ENCODE measurements at places on chromosomes 3 and 15.

DNA sequence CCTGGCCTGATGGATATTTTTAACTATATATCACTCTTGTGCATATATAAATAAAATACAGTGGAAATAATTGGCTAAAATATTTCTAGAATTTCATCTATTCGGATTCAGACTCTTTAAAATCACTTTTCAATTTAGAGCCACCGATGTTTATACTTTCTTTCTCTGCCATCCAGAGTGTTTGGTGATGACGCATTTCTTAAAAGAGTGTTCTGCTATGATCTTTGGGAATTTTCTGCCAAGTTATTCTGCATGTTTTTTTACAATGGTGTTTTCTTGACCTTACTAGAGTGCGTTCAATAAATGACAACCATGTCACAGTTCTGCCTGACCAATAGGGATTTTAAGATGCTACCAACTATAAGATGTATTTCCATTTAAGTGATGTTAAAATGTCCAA is 30.2 kb downstream of the PPP2R3A start:
- DNase-seq: no peak

- DNase-seq: no peak
Observed at GRCh38 chr3:150094150-150094933, 123.6 kb upstream of the PFN2 start.

DNA sequence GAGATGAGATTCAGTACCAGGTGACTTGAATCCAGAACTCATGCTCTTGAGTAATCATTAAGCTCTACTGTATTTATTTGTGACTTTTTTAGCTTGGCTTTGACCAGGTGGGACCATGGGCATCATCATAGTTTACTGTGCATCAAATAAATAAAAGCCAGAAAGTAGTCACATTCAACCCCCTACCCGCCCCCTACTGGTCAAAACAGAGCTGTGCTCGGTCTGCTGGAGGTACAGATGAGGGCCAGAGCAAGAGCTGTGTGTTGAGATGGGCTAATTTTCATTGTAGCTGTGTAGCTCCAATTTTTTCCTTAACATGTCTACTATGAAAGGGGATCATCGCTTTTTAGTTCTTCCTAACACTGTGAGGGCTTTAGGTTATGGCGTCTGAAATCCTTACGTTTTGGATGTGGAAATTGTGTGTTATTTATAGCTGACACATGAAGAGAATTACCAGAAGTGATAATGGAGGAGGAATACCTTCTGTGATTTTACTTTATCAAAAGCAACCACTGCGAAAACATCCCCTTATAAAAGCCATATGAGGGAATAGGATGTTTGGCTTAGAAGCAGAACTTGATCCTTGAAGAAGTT is 375.1 kb downstream of the PTPRG start:
- no peak for DNase-seq

DNA sequence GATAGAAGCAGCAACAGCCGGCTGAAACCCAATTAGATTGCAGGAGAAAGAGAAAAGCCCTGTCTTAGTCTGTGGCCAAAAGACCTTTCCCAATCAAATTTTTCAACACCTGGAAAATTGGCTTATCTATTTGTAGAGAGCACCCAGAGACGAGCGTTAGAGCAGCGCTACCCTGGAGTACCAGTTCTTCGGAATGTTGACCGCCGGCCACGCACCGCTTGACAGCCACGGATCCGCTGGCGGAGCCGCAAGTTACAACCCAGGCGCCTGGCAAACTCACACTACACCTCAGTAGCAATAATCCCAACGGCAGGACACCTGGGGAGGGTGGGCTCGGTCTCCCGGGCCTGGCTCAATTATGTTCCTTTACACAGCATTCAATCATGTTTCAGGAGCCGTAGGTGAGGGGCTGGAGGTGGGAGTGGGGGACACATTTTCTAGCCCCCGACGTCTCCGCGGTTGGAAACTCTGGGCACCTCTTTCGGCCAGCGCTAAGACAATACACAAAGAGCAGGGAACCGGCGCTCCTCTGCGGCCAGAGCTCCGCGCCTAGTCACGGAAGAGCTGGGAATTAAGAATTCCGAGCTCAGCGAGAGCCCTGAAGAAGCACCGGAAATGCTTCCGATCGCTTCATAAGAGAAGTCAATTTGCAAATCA is 1.2 kb downstream of the MB21D2 start:
- no peak for DNase-seq

DNA sequence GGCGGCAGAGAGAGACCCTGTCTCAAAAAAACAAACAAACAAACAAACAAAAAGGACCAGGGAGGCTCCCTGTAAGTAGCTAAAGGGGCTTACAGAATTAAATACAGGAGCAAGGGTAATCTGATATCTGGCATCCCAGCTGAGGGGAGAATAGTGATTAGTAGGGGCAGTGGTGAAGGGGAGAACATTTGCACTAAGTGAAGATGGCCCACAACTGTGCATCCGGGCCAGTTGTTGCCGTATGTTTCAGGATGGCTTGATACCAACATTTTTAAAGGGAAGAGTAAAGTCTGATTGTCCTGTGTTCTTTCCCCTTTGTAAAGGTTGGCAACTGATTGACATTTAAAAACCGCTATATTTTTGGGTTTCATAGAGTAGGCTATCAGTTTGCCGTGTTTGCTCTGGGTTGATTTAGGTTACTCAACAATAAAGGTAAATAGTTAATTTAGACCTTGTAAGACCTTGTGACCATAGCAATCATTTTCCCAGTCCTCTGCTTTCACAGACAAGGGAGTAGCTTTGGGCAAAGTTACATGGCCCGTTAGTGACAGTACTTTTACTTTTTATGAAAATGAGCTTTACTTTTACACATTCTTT is 167.8 kb downstream of the PTPRG start:
- DNase-seq: no peak

GRCh38 chr3:129429080-129429451 is 630 bp upstream of the EFCAB12 start:
- DNase-seq: no peak

DNA sequence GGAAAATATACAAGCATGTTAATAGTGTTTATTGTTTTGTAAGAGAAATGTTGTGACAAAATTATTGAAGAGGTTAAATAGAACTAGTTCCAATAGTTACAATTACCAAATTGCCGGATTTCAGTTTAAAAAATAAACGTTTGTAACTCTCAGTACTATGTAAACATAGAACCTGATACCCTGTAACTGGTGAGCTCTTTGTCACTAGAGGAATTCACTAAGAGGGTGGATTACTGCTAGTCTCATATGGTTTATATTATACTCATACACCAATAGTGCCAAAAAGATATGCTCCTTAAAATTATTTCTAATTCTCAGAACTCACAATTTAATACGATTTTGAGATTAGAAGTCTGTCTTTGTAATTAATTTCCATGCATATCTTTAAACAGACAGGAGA is 7.6 kb upstream of the GMNC start:
- no peak for DNase-seq

GRCh38 chr3:128068156-128068620 is 16.0 kb downstream of the SEC61A1 start:
- no peak for DNase-seq

DNA sequence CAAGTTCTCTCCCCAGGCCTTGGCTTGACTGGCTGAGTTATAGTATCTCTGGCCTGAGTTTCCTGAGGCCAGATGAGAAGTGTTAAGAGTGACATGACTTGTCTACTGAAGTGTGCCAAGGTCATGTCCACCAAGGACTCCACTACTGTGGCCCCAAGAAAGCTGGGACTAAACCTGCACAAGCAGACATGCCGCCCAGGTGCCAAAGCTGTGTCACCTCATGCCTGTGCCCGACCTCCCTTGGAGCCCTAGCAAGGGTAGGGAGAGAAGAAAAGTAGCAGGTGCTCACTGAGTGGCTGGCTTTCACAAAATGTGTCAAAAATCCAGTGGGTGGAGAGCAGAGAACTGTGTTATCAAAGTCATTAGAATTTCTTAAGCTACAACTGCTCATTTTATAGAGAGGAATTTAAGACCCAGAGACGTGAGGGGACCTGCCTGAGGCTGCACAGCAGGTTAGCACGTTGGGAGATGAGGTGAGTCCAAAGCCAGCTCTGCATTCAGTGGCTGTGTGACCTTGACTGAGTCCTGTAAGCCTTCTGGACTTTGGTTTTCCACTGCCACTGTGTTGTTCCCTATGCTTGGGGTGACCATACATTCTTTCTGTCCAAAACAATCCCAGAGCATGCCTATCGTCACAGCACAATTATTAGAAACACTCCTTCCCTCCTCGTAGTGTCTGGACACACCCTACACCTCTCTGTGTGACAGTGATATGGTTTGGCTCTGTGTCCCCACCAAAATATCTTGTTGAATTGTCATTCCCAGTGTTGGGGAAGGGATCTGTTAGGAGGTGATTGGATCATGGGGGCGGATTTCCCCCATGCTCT is 5.0 kb upstream of the LYSMD4 start:
- no peak for DNase-seq

GRCh38 chr3:31532587-31533168 is at the start of gene STT3B:
Gene STT3B, plus strand, starts transcription at chr3:31532925. Its CDS starts 74 bp downstream, at chr3:31532999.
- no peak for DNase-seq

All from CD4-positive, alpha-beta memory T cell (primary cell).